ENCODE measurements at places on chromosomes 5 and 9.

DNA sequence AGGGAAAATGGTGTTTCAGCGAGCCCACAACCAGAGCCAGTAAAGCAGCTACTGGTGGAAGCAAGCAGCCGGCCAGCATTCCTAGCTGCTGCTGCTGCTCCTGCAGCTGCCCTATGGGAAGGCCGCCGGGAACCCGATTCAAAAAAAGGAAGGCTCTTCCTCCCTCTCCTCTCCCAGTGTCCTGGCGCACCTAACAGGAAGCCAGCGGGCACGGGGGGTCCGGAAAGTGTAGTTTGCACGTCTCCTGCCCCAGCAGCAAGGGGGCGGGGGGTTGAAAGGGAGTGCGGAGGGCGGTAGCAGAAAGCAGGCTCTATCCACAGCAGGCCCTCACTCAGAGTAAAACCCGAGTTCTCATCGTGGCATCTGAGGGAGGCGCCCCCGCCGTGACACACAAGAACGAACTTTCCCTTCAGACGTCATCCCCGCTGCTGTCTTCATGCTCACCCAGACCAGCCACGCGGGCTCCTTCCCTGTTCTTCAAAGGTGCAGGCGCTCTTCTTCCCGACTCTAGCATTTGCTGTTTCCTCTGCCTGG is 16.5 kb downstream of the GRXCR2 start:
- no peak for DNase-seq

- DNase-seq: no peak
Measured at GRCh38 chr9:137128862-137129455, 10.0 kb upstream of the GRIN1 start.

- DNase-seq: peak; percentile 80
Measured at GRCh38 chr5:175378444-175379028, 65.4 kb downstream of the DRD1 start.

DNA sequence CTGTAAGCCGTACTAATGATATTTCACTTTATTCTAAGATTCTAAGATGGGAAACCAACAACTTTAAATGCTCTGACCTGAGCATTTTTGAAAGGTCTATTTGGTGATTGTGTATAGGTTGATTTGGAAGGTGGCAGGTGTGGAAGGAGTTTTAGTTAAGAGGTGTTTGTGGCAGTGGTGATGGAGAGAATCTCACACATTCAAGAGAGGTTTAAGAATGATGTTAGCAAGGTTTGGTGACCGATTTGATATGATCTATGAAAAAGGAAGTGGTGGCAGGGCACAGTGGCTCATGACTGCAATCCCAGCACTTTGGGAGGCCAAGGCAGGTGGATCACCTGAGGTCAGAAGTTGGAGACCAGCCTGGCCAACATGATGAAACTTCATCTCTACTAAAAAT is 319.2 kb upstream of the CD180 start:
- DNase-seq: no peak

DNA sequence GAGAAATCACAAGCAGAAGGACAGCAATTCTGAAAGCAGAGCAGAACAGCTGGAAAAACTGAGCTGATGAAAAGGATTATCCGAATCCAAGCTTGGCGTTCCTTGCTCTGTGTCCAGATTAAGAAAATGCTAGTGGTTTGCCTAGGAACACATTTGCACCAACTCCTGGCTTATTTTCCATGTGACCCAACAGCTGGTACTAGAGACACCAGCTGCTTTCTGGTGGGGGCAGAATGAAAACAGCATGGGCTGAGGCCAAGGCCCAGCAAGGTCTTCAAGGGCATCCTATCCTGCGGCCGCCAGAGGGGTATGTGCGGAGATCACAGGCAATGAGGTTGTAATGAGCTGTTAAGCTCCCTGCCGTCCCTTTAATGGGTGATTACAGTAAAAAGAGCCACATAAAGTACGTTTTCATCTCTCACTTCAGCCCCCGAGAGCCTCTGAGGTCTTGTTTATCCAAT is 131.5 kb downstream of the DOCK8 start:
- DNase-seq: no peak

DNA sequence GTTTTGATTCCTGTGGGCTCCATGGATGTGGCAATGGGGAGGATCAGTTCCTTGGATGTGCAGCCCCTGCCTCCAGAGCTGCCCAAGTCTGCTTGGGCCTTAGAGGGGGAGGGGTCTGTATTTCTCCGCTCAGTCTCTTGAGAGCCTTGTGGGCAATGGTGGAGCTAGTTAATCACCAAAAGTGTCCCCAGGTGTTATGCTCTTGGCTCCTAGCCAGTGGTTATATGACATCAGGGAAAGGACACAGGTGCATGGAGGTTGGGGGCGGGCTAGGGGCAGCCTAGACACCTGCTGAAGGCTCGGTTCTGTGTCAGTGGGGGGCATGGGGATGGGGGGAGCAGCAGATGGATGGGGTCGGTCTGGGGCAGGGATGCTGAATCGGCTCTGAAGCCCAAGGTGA is 12.4 kb upstream of the ARAP3 start:
- no peak for DNase-seq

GRCh38 chr9:125189011-125189360 is 617 bp downstream of the PPP6C start:
- DNase-seq: no peak

DNA sequence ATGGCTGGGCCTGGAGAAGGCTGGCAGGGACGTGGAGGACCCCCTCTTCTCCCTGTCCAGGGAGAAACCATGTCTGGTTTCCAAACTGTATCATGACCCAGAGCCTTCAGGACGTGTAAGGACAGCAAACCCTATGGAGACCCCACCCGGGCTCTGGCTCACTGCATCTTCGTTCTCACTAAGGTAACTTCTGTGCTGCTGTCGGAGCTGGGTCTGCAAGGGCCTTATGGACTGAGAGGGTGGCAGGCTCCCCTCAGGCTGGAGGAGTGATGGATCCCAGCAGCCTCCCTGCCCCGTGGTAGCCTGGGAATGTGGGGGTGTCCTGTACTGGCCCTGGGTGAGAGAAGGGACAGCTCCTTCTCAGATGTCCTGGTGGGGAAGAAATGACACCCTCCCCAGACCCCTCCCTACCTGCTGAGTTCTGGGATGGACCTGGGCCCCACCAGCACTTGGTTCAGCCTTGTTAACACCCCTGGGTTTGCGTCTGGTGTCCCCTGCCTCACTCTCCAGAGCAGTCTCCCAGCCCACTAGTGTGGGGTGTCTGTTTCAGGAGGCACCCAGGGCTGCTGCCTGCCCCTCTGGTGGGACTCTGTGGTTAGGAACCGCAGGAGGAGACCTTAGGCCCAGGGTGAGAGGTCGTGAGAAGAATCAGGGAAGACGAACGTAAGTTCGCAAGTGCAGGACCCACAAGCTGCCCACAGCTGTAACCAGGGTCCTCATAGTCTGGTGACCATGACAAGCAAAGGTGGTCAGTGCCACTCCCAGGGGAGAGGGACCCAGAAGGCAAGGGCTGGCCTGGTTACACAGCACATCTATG is 6.6 kb downstream of the SPATA31E1 start:
- no peak for DNase-seq

- DNase-seq: no peak
Measured at GRCh38 chr9:19409401-19410194, 789 bp downstream of the ACER2 start.

DNA sequence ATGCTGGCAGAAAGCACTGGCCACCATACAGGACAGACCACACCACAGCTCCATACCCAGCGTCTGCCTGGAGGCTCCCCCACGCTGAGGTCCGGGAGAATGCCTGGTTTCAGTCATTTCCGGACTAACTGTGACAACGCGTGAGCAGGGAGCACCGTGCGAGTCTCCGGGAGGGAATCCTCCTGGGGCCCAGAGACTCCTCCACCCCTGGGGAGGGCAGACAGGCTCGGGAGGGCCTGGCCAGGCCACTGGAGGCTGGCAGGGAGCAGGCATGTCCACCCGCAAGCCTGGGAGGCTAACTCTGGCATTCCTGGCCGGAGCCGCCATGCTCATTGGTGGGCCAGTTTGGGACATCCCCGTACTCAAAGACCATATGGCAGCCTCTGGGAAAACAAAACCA is 6.5 kb downstream of the BRD3OS start:
- DNase-seq: no peak

DNA sequence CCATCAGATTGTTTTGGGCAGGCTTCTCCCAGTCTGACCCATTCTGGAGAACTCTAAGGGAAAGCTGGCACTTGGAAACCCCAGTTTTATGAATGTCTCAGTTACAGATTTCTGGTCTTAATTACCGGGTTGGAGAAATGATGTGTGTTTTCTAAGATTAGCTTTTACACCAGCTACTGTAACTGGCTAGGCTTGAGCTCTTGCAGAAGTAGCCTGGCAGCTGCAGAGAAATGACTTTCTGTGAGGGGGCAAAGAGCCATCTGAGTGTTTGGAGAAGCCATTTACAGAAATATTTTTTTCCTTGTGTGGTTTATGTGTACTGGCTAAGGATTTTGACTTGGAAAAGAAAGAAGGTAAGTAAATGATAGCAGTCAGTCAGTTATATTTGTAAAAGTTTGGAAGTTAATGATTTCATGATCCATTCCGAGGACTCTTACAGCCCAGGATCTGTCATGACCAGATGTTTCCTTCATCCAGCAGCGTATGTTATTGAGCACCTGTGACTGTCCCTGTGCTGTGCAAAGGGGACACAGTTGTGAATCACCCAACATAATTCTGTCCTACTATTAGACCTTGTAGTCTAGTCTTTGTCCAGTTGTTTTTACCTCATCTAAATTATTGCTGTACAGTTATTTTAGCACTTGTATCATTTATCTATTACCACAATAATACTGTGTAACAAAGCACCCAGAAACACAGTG is 53.7 kb upstream of the GDNF start:
- no peak for DNase-seq

DNA sequence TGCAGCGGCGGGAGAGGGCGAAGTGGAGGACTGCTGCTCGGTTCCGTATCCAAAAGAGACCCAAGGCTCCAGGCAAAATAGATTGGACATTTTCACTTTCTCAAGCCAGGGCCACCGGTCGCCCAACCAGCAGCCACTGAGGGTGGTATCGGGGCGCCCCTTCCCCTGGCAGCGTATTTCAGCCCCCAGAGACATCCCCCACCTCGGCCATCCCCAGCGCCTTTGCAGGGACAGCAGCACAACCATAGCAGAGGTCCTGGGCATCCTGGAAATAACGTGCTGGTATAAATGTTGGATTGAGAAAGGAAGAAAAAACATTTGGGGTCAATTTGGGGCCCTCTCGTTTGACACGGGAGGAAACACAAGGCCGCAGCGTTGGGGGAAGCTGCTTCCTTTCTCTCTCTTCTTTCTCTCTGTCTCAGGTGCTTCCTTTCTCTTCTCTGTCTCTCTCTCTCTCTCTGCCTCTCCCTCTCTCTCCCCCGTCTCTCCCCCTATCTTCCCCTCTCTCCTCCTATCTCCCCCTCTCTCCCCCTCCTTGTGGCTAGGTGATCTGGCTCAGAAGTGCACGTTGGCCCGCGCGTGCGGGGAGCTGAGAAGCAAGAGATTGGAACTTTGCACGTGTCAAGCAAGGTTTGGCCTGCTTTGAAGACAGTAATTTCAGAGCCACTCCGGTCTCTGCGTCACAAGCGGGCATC is 624 bp upstream of the RETREG1 start:
- no peak for DNase-seq

DNA sequence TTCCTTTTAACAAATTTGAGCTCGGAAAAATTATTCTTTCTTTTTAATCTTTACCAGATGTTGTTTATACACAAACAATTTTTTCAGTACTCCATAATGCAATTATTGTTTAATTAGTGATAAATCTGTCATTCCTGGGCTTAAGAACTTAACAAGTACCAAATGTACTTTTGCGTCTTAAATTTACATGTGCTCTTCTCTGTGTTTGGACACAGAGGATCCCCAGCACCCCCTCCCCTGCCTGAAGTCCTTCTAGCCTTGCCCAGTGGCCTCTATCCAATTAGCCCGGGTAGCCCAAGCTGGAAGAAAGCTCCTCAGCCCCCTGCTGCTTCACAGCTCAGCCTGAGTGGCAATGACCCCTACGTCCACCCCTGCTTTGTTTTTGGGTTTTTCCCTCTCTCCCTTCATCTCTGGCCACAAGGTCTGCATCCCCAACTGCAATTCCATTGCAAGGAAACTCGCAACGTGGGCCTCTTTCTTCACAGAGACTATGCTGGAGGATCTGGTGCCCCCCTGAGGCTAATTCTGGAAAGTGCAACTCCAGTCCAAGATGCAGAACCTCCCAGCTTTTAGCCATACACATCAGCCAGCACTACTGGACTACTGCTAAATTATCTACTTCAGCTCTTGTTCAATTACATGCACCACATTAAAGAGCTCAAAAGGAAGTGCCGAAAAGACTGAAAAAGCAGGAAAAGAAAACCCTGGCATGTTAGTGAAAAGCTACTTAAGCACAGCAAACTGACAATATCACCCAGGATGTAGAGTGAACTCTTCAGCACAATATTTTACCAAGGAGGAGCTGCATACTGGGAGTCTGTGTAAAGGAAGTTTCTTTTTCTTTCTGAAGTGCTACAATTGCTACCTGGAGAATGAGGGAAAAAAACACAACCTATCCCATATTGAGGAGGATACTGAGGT is 186.2 kb downstream of the FANCC start:
- no peak for DNase-seq

DNA sequence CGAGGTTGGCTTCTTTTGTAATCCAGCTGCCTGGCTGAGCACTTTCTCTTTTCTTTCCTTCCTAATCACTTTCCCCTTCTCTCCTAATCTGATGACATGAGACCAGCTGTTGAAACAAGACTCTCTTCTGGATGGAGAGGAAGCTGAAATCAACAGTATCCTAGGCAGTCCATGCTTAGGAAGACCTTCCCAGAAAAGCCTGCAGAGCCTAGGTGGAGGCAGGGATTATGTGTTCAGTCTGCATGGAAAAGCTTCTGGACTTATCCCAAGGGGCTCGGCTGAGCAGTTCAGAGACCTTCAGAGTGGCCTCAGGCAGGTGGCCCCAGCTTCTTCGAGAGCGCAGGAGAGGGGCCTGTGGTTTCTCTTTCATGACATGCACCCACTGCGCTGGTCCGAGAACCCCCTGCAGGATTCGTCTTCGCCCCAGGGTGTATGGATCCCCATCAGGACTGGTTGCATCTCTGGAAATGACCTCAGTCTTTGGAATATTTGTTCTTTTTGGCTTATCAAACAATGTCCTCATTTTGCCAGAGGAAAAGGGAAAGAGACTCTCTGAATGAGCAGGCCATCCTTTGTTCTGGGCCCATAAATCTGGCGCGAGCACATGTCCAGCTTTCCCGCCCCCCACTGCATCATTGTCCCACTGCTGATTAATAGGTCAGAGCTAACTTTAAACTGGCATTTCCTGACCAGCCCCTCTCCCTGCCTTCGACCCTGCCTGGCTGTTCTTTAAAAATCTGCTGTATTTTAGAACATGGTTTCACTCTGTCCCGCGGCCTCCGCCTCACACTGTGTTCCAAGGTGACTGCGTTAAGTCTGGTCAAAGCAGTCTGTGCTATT is 177.9 kb upstream of the KLF4 start:
- DNase-seq: no peak

DNA sequence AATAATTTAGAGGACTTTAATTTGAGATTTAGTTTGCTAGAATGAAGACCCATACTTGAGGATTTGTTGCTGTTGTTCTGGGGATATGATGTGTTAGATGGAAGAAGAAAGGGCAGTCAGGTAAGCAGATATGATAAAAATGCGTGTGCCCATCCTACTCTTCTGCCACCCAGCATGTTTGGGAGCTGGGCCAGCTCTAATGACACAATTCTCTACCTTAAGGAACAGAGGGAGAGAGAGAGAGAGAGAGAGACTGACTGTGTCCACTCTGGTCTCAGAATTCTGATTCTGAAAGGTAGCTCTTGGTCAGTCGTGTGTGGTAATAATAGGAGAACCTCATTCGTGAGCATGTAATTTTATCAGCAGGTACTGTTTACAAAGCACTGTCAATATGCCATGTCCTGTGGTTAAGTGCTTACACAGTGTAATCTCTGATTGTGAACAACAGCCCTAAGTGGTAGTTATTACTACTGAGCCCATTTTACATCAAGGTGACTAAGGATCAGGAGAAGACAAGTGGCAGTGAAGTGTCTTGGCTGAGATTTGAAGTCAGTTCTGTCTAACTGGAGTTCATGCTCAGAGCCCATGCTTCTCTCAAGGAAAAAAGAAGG is 307.4 kb upstream of the SEMA6A start:
- DNase-seq: peak; percentile 70

All from NCI-H187 treated with DMSO at 0.1 percent for 48 hours (cell line).